Activated CD4-positive, CD25-positive, alpha-beta regulatory T cell treated with anti-CD3 and anti-CD28 coated beads, Interleukin-2, amount 50 U/mL, for 16 hours (primary cell): ENCODE measurements at places on chromosomes 16 and 17.
A peak's percentile ranks its signal among the peaks of the same experiment; 100 is the strongest.

DNA sequence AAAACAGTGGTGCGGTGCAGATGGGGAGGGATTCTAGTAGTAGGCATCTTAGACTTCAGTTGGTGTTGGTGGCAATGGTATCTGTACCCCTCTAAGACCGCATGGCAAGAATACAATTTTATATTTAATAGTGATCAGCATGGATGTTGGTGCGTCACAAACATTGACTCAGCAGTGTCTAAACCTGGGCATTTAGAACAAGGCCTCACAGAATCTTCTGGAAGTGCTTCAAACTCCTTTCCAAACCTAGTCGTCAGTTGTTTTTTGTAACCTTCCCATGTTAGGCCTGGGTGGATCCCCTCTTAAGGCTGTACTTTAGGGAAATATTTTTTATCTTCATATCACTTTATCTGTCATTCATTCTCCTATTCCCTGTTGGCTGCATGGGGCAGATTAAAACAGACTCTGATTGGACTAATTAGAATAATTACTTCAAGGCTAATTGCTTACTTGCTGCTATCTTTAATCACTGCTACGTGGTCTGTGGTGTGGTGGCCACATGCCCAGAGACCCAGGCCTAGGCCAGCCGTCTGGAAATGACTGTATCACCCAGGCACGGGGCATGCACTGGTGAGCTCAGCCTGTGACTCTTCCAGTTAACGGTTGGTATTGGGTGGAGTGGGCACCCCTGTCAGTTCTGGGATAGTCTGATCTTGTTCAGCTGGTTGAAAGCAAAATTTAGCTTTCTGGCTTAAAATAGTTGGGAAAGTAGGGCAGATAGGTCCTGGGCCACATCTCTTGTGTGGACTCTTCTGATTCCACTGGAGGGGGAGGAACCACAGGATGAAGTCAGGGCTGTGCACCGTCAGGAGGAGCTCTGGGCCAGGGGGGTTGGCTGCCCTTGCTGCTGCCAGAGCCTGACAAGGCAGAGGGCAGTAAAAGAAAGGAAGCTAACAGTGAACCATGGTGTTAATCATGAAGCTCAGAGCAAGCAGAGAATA lies 4.5 kb downstream of the ALKBH5 start:
- DNase-seq = no peak

DNA sequence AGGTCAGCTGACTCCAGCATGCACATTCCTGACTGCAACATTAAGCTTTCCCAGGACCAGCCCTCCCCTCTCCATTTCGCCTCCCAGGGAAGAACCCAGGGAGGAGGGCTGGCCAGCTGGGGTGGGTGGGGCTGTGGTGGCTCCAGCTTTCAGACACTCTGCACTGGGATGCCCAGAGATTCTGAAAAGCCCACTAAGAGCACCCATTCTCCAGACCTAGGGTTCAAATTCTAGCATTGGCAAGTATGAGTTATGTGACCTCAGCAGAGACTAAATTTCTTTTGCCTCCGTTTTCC lies 7.8 kb downstream of the DLX3 start:
- no peak for DNase-seq

DNA sequence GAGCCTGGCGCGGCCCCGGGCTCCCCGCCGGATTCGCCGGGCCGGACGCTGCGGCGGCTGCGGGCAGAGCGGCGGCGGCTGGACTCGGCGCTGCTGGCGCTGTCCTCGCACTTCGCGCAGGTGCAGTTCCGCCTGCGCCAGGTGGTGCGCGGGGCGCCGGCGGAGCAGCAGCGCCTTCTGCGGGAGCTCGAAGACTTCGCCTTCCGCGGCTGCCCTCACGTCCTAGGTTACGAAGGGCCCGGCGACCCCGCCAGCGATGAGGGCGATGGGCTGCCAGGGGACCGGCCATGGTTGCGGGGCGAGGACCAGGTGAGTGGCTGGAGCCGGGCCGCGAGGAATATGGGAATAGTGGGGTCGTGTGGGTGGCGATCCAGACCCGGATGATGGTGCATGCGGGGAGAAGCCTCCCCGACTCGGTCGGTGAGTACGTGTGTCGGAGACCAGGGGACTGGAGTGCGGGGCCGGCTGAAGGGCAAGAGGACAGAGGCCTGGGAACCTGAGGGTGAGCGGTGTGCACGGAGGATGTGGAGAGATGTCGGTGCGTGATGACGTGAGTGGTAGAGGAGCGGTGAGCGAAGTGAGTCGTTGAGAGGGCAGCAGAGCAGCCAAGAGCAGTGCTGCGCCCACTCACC lies 517 bp downstream of the RUNDC1 start:
- peak; percentile 31 for DNase-seq

- no peak for DNase-seq
Measured at GRCh38 chr17:38628441-38628840, 22.7 kb upstream of the SRCIN1 start.

DNA sequence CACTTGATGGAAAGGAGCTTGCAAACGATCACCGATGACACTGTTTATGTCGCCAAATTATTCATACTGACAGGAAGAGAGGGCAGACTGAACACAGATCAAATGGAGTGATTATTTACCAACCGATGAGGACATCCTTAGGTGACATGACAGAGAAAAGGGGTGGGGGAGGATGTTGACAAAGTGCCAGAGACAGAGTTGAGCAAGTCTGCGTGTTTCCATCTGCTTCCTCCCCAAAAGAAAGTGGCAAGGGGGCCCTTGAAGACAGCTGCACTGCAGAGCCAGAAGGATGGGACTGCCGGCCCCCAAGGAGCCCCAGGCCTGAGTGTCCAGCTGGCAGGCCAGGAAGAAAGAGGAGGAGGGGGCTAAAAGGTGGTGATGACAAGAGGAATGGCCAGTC lies 191.0 kb upstream of the RPL38 start:
- peak; percentile 4 for DNase-seq

GRCh38 chr16:17369421-17370222 lies 101.1 kb downstream of the XYLT1 start:
- DNase-seq = peak; percentile 30

GRCh38 chr17:7328840-7329373 lies at the start of gene NEURL4:
NEURL4 (minus strand) TSS chr17:7329335; CDS start chr17:7329312, 23 bp downstream.
- no peak for DNase-seq

DNA sequence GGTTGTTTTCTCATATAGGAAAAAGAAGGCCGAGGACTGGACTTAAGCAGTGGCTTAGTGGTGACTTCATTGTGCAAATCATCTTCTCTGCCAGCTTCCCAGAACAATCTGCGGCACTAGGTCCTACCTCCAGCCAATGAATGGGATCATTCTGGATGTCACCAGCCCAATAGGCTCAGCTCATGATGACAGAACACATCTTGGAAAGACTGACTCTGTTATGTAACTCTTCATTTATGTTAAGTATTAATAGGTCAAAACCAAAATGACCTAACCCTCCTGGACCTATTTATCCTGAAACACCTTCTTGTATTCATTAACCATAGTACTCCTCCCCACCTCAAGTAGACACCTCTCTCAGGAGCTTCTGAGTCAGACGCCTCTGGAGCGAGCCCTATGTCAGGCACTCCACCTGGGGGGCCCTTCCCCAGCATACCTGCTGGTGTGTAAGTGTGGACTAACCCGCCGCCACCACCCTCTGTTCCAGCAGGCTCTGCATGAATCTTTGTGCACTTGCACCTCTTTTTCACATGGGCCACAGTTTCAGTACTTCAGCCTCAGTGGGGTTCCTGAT lies 7.2 kb downstream of the ARL2BP start:
- DNase-seq = no peak

GRCh38 chr17:48307814-48308411 lies 122.1 kb downstream of the SKAP1 start:
- DNase-seq = peak; percentile 19
